ENCODE measurements at places on chromosomes 16 and 17. TPM values are rescaled to one million over a fixed set of nuclear protein-coding genes. Genes with fewer than 3 reads are reported as not detected.
A peak's percentile ranks its signal among the peaks of the same experiment; 100 is the strongest.

SMIM22 gene
- not detected for total RNA-seq

DNA sequence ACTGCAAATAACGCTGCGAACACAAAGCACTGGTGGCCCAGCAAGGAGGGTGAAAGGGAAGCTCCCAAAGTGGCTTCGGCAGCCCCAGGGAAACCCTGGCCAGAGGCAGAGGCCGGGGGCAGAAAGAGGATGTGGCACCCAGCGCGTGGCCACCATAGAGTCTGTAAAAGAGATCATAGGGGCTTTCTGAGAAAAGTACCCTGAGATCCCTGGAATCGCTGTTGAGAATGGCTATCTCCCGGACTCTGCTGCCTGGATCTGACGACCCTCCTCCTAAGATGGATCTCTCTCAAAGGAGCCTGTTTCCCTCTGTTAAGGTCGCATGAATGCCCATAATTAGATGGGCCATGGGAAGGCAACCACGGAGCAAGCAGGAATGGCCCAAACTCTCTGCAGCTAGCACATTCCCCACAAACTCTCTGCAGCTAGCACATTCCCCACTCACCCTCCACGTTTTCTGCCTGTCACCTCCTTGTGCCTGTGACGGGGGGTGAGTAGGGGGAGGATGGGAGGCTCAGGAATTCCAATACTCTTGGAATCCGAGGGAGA is 364.4 kb downstream of the XYLT1 start:
- no peaks in the 10 kb centered on the region for H3K27me3 ChIP-seq
- DNase-seq: no peak
- H3K36me3 ChIP-seq: peaks cover 5% of the 10 kb centered on the region
- H3K4me1 ChIP-seq: peaks cover 10% of the 10 kb centered on the region
- no peak overlapping the region for H3K27ac ChIP-seq

DNA sequence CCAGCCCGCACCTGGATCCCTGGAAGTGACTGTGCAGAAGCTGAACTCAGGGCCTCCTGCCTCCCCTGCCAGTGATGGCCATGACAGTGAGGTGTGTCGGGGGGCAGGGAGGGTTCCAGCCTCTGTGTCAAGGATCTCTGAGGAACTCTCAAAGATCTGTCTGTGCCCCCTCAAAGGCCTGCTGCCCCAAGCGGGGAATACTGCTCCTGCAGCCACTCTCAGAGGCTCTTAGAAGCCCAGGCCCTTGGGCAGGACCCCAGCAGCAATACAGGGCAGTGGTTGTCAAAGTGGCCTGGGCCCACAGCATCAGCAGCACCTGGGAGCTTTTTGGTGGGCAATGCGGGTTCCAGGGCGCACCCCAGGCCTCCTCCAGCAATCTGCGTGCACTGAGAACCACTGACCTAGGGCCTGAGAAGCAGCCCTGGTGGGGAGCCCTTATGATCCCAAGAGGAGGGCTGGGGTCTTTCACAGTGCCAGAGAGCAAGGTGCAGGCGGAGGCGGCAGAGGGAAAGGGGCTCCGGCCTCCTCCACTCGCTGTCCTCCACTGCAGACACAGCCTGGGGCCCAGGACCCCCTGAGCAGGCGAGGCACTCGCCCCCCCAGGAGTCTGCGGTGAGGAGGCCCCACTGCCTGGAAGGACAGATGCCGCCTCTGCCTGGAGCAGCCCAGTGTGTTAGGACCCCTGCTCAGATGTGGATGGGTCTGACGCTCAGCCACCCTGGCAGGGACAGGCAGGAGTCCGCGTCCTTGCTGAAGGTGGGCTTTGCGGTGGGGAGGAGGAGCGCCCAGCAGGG is 42.1 kb downstream of the ENGASE start:
- H3K27me3 ChIP-seq: peaks cover 11% of the 10 kb centered on the region
- no peak overlapping the region for H3K4me3 ChIP-seq
- no peaks in the 10 kb centered on the region for H3K36me3 ChIP-seq
- no peaks in the 10 kb centered on the region for H3K4me1 ChIP-seq
- no peak overlapping the region for H3K27ac ChIP-seq

DNA sequence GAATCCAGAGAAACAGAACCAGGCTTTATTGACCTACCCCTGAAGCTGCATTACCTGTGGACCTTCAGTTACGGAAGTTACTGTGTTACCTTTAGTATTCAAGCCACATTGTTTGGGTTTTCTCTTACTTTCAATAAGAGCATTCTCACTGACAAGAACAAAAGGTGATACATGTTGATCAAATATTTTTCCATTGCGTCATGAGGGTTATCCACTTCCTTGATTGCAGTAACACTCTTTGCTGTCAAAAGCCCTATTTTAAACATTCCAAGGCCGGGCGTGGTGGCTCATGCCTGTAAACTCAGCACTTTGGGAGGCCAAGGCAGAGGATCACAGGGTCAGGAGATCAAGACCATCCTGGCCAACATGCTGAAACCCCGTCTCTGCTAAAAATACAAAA is 28.6 kb upstream of the PAFAH1B1 start:
- H3K27me3 ChIP-seq: peaks cover 12% of the 10 kb centered on the region
- DNase-seq: no peak
- H3K4me1 ChIP-seq: peaks cover 5% of the 10 kb centered on the region
- peaks cover 2% of the 10 kb centered on the region for H3K36me3 ChIP-seq
- H3K27ac ChIP-seq: no peak overlapping the region

- peak within 1 kb of the TSS; percentile 67 for H3K27ac ChIP-seq
- H3K4me1 ChIP-seq: peaks cover 25% of the 10 kb centered on the region
- peak within 1 kb of the TSS; percentile 63 for H3K4me3 ChIP-seq
- no peak for DNase-seq
Measured at GRCh38 chr16:30896261-30896888, at the start of gene CTF1. CTF1 (plus strand) TSS chr16:30896614; CDS start chr16:30896644, 30 bp downstream.

GRCh38 chr17:49577963-49578362 is 2.3 kb downstream of the NXPH3 start:
- H3K27me3 ChIP-seq: peaks cover 41% of the 10 kb centered on the region
- no peak for DNase-seq

DNA sequence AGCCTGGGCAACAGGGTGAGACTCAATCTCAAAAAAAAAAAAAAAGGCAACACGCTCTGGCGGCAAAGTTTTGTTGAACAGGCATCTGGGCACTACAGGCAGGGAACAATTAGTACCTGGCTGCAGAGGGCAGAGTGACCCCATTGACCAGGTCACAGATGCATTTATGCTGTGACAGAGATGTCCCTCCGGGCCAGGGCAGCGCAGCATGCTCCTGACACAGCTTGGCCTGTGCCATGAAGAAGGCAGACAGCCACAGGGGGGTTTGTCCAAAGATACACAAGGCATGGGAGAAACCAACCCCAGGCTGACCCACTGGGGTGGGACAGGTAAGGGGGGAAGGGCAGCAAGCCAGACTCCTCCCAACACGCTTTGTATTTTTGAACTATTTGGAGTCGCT is 7.7 kb upstream of the SRRM2 start:
- H3K4me3 ChIP-seq: no peak overlapping the region
- no peak for DNase-seq
- H3K4me1 ChIP-seq: no peaks in the 10 kb centered on the region
- no peaks in the 10 kb centered on the region for H3K36me3 ChIP-seq
- peaks cover 5% of the 10 kb centered on the region for H3K27me3 ChIP-seq

GRCh38 chr17:12967962-12968361 is 49.9 kb downstream of the ELAC2 start:
- H3K36me3 ChIP-seq: peaks cover 3% of the 10 kb centered on the region
- no peaks in the 10 kb centered on the region for H3K4me1 ChIP-seq
- H3K27ac ChIP-seq: no peak overlapping the region
- H3K4me3 ChIP-seq: no peak overlapping the region
- no peak for DNase-seq
- peaks cover 66% of the 10 kb centered on the region for H3K27me3 ChIP-seq

EVI2B gene
- 106 TPM for total RNA-seq

PRAC2 gene
- not detected for total RNA-seq

- no peak overlapping the region for H3K27ac ChIP-seq
- peaks cover 2% of the 10 kb centered on the region for H3K4me1 ChIP-seq
- DNase-seq: no peak
Measured at GRCh38 chr16:19499481-19499880, 22.4 kb downstream of the GDE1 start.

CES3 gene
- 0.63 TPM for total RNA-seq

DNA sequence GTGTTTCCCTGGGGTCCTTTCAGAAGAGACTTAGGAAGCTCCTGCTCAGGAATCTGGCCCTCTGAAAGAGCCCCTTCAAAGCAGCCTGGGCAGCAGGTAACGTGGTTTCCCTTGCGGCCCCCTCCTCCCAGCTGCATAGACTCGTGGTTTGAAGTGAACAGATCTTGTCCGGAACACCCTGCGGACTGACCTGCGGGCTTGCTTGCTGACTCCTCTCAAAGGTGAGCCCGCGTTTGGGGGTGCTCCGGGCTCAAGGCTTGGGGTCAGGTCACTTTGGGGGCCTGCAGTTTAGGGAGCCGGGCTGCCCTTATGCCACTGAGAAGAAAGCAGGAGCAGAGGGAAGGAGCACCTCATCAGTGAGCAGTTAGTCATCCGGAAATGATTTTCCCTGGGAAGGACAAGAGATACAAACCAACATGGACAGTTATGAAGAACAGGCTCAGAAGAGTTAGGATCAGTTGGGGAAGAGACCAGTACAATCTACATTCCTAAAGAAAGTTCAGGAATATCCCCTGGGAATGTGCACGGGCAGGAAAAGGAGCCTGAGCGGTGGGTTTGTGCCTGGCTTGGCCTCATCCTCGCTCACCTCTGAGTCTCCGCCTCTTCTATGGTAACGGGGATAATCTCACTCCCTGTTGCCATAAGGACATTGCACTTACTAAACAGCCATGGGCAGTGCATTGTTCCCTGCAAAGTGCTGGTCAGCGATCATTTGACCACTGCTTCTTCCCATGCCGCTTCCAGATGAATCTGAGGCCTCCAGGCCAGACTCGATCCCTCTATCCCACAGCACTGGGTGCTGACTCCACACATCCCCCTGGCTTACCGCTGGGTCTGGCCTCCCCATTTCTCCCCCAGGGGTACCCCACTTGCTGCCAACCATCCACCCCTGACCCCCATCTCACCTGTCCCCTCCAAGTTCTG is 10.0 kb downstream of the LDHD start:
- DNase-seq: no peak
- peak overlapping the region; percentile 80 for H3K4me3 ChIP-seq
- peaks cover 3% of the 10 kb centered on the region for H3K36me3 ChIP-seq
- H3K4me1 ChIP-seq: peaks cover 63% of the 10 kb centered on the region
- no peaks in the 10 kb centered on the region for H3K27me3 ChIP-seq

- H3K36me3 ChIP-seq: peaks cover 6% of the 10 kb centered on the region
- DNase-seq: no peak
- peak overlapping the region; percentile 78 for H3K27ac ChIP-seq
- H3K4me1 ChIP-seq: peaks cover 10% of the 10 kb centered on the region
- peak overlapping the region; percentile 53 for H3K4me3 ChIP-seq
Measured at GRCh38 chr17:39739885-39740356, 2.2 kb downstream of the GRB7 start.

DNA sequence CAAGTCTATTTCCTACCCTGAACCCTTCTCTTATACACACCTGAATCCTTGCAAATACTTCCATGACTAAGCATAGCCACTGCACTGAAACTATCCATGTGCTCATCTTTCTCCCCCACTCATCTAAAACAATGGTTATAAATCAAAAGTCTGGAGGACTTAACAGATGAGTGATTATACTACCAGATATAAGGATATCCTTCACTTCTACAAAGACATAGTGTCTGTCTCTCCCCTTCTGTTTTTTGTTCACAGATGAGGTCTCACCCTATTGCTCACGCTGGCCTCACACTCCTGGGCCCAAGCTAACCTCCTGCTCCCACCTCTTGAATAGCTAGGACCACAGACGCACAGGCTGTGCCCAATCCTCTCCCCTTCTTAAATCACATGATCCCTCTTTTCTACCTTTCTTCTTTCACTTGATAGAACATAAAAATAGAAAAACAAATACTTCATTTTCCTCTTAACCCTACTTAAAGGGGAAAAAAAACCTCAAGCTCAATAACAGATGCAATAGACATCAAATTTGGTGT is 19.2 kb downstream of the CEP112 start:
- H3K27ac ChIP-seq: peak overlapping the region; percentile 61
- no peaks in the 10 kb centered on the region for H3K27me3 ChIP-seq
- H3K4me1 ChIP-seq: peaks cover 4% of the 10 kb centered on the region
- DNase-seq: no peak

DNA sequence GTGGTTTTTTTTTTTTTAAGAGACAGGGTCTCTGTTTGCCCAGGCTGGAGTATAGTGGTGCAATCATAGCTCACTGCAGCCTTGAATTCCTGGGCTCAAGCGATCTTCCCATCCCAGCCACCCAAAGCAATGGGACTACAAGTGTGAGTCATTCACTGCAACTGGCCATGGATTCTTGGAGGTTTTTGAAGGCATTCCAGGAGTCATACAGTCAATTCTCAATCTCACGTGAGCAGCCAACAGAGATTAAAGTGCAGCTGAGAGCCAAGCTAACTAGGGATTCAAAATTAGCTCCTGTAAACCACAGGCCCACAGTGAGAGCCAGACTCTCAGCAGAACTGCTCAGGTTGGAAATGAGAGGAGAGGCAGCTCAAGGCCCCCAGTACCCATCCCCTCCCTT is 30.2 kb downstream of the XPO6 start:
- peak overlapping the region; percentile 94 for H3K27ac ChIP-seq
- no peaks in the 10 kb centered on the region for H3K27me3 ChIP-seq
- H3K4me1 ChIP-seq: peaks cover 55% of the 10 kb centered on the region
- no peak for DNase-seq
- peaks cover 7% of the 10 kb centered on the region for H3K36me3 ChIP-seq
- H3K4me3 ChIP-seq: peak overlapping the region; percentile 82

CLEC10A gene
- total RNA-seq: 0.40 TPM

DNA sequence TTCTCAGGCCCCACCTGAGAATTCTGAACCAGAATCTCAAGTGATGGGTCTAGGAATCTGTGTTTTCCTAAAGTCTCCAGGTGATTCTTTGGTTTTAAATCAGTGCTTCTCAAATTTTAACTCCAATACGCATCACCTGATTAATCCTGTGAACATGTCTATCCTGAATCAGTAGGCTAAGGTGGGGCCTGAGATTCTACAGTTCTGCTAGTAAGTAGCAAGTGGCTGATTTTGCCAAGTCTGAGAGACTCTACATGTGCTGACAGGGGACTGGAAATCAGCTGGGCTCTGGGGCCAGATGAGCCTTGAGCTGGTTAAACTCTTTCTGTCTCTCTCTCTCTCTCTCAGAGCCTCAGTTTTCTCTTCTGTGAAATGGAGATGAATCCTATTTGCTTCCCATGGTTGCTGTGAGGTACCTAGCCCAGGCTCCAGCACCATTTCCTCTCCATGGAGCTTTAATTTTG is 9.0 kb downstream of the CCR7 start:
- no peak for DNase-seq
- peaks cover 73% of the 10 kb centered on the region for H3K4me1 ChIP-seq
- no peaks in the 10 kb centered on the region for H3K27me3 ChIP-seq
- H3K36me3 ChIP-seq: peaks cover 20% of the 10 kb centered on the region
- no peak overlapping the region for H3K4me3 ChIP-seq

Data from T-helper 17 cell (primary cell).